Liver (tissue), 10 donors: ENCODE measurements at places on chromosomes 6 and 20. TPM values are rescaled to one million over a fixed set of nuclear protein-coding genes. Genes with fewer than 3 reads are reported as not detected.

- no peak overlapping the region for H3K4me3 ChIP-seq
- no peak for DNase-seq
- no peak overlapping the region for H3K27ac ChIP-seq
- H3K36me3 ChIP-seq, result no peaks in the 10 kb centered on the region
- no peaks in the 10 kb centered on the region for H3K4me1 ChIP-seq
Observed at GRCh38 chr6:123380257-123380656, 256.5 kb downstream of the TRDN start.

- H3K27me3 ChIP-seq, result no peaks in the 10 kb centered on the region
- H3K36me3 ChIP-seq, result no peaks in the 10 kb centered on the region
- H3K4me1 ChIP-seq, result no peaks in the 10 kb centered on the region
- H3K4me3 ChIP-seq, result no peak overlapping the region
- no peak for DNase-seq
Observed at GRCh38 chr6:56899311-56899710, 55.6 kb upstream of the BEND6 start.

GRCh38 chr20:24816431-24816830, 132.6 kb upstream of the CST7 start:
- no peak overlapping the region for H3K27ac ChIP-seq
- H3K36me3 ChIP-seq, result no peaks in the 10 kb centered on the region
- no peaks in the 10 kb centered on the region for H3K4me1 ChIP-seq
- H3K4me3 ChIP-seq, result no peak overlapping the region
- no peak for DNase-seq

DNA sequence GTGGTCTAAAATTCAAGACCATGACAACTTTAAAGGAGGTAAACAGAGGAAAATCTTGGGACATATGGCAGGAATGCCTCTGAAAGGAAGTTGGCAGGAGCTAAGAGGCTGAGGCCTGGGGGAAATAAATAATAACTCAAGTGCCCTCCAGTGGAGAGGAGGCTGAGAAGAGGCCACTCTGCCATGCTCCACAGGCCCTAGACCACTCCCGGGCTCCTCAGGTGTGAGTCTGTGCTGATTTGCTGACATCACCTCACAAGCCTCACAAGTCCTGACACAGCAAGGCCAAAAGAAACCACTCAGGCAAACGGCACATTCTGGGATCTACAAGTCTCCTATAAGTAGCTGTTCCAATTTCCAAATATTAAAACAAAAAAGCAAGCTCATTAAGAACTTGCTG, 91.0 kb upstream of the RIPOR2 start:
- H3K4me1 ChIP-seq, result no peaks in the 10 kb centered on the region
- DNase-seq, result no peak
- no peaks in the 10 kb centered on the region for H3K36me3 ChIP-seq
- H3K4me3 ChIP-seq, result no peak overlapping the region

DNA sequence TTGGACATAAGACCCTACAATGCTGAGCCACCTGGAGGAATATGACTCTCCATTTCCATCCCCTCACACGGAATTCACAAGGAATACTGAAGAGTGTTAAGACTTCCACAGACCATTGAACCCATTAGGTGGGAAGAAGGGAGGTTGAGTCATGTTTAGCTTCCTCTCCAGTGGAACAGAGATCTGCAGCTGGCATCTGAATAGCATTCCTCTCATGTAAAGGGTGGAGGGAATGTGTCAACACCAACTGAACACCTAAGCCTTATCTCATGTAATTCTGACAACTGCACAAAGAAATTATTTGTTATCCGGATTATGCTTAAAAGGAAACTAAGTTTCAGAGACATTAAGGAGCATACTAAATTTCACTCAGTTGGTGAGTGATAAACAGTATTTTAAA, 705.9 kb downstream of the MAFB start:
- H3K27ac ChIP-seq, result peak overlapping the region; percentile 47
- DNase-seq, result no peak
- H3K36me3 ChIP-seq, result no peaks in the 10 kb centered on the region
- no peaks in the 10 kb centered on the region for H3K27me3 ChIP-seq

The C6orf118 gene
- total RNA-seq, result not detected

The AVP gene
- total RNA-seq, result not detected

The SLC25A27 gene
- 24.2 TPM for total RNA-seq
